ENCODE measurements at places on chromosomes 5 and 9.

DNA sequence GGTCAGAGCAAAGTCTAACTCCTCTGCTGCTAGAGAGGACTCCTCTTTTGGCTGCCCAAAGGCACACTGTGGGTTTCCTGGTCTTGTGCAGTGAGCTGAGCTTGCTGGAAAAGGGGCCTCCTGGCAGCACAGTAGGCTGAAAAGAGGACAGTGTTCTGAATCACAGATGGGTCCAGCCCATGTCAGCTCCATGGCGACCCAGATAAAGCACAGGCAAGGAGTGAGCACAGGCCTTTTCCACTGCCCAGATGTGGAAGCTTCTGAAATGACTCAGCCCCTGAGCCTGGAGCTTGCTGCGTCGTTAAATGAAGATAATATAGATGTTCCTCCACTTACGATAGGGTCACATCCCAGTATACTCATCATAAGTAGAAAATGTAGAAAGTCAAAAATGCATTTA, 8.1 kb downstream of the CCDC180 start:
- DNase-seq = no peak

DNA sequence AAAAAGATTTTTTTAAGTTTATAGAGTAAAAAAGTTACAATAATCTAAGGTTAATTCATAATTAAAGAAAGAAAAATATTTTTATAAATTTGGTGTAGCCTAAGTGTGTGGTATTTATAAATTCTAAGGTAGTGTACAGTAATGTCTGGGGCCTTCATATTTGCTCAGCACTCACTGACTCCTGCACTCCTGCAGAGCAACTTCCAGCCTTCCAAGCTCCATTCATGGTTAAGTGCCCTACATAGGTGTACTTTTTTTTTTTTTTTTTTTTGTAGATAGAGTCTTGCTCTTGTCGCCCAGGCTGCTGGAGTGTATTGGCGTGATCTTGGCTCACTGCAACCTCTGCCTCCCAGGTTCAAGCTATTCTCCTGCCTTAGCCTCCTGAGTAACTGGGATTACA, 10.1 kb downstream of the ACOT12 start:
- DNase-seq = no peak

GRCh38 chr5:159746707-159747106, 169.6 kb upstream of the ADRA1B start:
- DNase-seq = no peak

GRCh38 chr5:18395126-18396110, 761.2 kb downstream of the TAF11L14 start:
- DNase-seq = no peak

DNA sequence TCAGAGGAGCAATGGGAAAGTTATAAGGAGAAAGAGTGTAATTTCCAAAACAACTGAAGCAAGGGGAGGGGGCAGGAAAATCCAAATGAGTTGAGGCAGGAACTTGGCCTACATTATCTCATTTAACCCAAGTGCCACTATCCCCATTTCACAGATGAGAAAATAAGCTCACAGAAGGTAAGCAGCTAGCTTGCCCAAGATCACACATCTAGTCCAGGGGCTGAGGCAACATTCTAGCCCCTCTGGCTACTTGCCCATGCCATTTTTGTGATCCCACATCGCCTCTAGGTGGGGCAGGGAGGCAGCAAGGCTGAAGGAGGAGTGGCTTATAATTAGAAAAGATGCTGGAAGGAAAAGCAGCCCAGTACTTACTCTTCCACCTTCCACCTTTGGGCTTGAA, 2.6 kb upstream of the PSIP1 start:
- no peak for DNase-seq

GRCh38 chr5:87404359-87404758, 8.4 kb downstream of the CCNH start:
- DNase-seq = no peak

DNA sequence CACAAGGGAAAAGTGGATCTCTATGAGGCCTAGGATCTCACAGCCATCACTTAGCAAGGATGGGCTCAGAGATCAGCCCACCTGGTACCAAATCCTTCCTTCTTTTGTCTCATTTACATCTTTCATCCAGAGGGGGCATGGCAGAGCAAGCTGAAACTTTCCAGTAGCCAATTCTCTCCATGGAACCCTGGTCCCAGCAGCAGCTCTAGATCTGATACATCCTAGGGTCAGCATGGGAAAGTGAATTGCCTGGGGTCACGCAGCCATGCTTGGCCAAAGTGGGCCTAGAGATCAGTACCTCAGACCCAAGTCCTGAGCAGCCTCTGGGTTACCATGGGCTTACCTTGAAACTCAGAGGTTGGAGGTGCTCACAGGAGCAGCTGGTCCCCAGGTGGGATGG, 170.5 kb downstream of the GABBR2 start:
- no peak for DNase-seq

DNA sequence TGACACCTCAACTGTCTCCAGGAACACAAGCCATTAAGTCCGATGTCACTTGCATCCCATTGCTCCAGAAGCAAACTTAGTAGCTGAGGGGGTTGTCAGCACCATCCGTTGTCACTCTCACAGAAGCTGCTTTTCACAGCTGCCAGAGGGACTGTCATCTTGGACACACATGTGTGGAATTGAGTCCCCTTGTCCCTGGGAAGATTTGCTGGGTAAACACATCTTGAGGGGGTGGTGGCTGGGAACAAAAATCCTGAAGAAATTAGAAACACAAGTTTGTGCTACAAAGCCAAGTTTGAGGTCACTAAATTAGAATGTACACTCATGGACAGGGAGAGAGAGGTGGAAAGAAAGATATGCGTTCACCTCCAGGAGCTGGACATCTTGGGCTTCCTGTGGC, 55.2 kb upstream of the ADRA1B start:
- DNase-seq = no peak

- no peak for DNase-seq
Observed at GRCh38 chr9:89955144-89955543, 350.3 kb downstream of the GADD45G start.

All from CD4-positive, alpha-beta T cell treated with Interleukin-4 for 1 hour (primary cell).